Activated naive CD4-positive, alpha-beta T cell treated with Interleukin-2 at 50 U/mL for 16 hours (primary cell): ENCODE measurements at places on chromosomes 4 and X.
A peak's percentile ranks its signal among the peaks of the same experiment; 100 is the strongest.

DNA sequence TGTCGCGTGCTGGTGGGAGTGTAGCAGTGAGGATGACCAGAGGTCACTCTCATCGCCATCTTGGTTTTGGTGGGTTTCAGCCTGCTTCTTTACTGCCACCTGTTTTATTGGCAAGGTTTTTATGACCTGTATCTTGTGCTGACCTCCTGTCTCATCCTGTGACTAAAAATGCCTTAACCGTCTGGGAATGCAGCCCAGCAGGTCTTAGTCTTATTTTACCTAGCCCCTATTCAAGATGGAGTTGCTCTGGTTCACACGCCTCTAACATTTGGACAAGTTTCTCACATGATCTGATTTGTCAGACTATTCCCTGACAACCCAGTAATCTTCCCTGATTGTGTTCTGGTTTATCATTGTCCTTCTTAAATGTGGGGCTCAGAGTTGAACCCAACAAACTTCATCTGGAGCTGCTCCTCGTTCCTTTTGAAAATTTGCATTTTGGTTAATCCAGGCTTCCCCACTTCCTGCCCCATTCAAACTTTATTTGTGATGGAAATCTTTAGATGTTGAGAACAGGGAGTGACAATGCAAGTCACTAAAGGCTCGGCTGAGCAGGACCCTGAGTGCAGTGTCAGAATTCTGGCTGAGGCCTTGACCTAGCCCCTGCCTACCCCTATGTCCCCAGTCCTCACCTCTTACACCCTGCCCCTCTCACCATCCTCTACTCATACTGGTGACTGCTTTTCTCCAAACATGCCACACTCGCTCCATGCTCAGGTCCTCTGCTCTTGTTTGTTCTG, 226.8 kb downstream of the STIM2 start:
- DNase-seq, result no peak

DNA sequence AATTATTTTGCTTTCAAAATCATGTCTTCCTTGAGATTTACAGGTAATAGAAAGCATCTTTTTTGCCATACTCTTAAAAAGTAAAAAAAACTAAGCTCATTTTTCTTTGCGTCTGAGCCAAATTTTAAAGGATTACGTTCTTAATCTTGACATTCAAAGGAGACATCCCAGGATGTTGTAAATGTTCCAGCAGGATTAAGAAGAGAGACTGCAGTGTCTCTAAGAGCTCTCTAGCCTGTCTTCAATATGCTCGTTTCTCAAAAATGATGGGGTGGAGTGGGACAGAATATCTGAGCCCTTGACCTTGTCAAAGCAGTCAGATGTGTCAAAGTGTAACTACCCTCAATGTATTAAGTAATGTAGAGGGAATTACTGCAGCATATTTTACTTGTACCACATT, 363.3 kb downstream of the PCDH7 start:
- no peak for DNase-seq

DNA sequence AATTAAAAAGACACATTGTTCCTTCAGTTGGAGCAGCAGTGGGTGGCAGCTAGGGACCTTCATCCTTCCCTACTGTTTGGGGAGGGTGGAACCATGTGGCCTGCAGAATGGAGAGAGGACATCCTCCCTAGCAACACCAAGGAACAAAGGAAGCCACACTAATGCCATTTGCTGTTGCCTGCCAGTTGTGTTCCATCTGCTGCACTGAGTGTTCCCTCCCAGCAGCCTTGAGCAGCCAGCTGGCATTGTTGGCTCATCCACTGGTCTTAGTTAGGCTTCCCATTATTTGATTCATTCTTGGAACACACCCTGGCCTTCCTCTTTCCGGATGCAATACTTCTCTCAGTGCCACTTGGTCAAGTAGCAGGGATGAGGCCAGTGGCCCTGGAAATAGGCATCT, 25.0 kb upstream of the HMGB3 start:
- DNase-seq, result no peak

DNA sequence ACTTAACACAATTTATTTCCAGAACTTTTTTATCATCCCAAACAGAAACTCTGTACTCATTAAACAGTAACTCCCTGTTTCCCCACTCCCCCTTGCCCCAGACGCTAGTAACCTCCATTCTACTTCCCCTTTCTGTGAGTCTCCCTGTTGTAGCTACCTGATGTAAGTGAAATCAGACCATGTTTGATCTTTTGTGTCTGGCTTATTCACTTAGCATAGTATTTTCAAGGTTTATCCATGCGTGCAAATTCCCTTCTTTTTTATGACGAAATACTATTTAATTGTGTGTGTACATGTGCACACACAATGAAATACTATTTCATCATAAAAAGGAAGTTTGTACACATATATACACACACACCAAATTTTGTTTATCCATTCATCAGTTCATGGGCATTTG, 5.2 kb downstream of the PKD2 start:
- no peak for DNase-seq

DNA sequence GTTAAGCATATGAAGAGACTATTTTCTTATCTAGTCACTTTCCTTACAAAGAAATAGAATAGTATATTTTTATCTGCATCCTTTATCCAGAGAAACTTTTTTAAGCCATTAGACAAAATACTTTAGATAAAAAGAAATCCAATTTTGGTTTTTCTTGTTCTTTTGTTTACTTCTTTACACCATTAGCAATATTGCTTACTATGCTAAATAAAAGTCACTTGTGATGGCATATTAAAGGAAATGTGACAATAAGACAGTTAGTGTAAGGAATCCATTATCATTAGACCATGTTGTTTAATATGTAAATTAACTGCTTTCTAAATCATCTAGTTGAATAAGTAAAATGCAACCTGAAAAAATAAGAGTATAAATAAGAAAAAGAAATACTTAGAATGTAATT, 2582.7 kb downstream of the ARAP2 start:
- no peak for DNase-seq

DNA sequence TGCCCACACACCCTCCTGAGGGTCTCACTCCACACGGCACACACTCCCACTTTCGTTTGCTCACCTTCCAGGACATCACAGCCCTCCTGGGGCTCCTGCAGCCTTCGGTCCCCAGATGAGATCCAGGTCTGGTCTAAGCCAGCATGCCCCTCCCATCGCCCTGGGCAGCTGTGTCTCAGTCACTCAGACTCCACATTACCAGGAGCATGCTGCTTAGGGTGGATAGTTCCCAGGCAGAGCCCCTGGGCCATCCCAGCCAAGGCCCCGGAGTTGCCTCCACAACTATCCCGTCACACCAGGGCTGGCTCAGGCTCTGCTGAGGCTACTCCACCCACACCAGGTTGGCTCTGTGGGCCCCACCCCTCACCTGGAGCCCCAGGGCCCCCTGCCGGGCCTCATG, 50.4 kb upstream of the PSAPL1 start:
- DNase-seq, result no peak

DNA sequence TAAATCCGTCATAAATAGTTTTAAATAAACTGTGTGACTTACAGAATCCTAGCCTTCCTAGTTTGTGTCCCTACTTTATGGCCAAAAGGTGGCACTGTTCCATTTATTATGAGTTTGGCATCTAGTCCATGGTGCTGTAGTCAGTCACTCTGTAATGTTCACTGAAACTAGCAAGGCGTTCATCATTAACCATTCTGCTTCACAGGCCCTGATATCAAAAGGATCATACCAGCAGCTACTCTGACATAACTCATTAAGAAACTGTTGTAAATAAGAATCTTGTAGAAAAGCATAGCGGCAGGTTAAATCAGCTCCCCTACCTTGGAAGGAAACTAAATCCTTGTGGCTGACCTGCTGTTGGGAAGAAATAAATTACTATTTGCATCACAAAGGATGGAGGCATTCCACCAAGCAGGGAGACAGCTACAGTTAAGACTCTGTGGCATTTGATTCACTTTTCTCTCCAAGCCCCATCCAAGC, 919.6 kb upstream of the DIAPH2 start:
- DNase-seq, result no peak

DNA sequence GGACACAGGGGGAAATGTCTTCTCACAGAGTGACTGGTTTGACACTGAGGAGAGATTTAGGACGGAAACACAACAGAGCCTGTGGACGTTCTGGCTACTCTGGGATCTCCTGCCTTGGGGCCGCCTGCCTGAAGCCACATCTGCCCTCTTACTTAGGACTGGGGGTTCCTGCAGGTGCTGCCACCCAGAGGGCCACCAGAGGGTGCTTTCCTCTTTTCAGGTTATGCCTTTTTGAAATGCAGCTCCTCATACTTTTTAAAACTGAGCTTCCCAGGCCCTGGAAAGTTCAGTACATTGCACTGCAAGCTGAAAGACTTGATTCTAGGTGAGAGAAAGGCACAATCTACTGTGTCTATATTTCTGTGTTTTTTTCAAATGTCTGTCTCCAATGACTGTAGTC, 92.2 kb upstream of the PGRMC2 start:
- DNase-seq, result no peak

DNA sequence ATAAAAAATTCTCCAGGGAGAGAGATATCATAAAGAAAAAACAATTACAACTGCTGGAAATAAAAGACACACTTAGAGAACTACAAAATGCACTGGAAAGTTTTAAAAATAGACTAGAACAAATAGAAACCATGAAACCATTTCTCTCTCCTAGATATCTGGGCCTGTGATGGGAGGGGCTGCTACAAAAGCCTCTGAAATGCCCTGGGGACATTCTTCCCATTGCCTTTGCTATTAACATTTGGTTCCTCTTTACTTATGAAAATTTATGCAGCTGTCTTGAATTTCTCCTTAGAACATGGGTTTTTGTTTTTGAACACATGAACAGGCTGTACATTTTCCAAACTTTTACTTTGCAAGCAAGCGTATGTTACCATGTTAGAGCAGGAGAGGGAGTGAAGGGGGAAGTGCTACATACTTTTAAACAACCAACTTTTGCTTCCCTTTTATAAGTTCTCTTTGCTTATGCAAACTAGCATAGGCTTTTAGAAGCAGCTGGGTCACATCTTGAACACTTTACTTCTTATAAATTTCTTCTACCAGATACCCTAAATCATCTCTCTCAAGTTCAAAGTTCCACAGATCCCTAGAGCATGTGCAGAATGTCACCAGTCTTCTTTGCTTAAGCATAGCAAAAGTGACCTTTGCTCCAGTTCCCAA, 47.9 kb upstream of the PACRGL start:
- no peak for DNase-seq

- DNase-seq, result no peak
Observed at GRCh38 chrX:148929686-148930085, 429.3 kb downstream of the AFF2 start.

DNA sequence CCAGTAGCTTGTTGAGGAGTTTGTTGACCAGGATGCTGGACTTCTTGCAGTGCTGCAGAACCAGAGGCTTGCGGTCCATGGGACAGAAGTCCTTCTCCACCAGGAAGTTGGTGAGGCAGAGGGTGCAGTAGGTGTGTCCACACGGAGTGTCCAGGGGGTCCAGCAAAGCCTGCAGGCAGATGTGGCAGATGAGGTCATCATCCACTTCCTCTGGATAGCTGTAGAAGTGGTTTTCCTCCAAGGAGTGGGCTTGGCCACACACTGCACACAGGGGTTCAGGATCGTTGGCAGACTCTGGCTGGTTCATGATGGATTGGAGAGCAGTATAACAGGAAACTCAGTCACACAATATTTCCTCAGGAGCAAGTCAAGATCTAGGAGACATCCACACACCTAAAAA, 17.6 kb downstream of the LNX1 start:
- DNase-seq, result no peak

GRCh38 chrX:129041319-129041718, 482.0 kb downstream of the SMARCA1 start:
- no peak for DNase-seq

GRCh38 chrX:123157586-123157985, 26.5 kb upstream of the GRIA3 start:
- no peak for DNase-seq

GRCh38 chr4:120864969-120865368, 57.6 kb downstream of the PRDM5 start:
- no peak for DNase-seq

GRCh38 chr4:29310252-29310651, 1409.9 kb upstream of the PCDH7 start:
- no peak for DNase-seq

GRCh38 chr4:65880594-65880993, 210.3 kb upstream of the EPHA5 start:
- DNase-seq, result no peak

DNA sequence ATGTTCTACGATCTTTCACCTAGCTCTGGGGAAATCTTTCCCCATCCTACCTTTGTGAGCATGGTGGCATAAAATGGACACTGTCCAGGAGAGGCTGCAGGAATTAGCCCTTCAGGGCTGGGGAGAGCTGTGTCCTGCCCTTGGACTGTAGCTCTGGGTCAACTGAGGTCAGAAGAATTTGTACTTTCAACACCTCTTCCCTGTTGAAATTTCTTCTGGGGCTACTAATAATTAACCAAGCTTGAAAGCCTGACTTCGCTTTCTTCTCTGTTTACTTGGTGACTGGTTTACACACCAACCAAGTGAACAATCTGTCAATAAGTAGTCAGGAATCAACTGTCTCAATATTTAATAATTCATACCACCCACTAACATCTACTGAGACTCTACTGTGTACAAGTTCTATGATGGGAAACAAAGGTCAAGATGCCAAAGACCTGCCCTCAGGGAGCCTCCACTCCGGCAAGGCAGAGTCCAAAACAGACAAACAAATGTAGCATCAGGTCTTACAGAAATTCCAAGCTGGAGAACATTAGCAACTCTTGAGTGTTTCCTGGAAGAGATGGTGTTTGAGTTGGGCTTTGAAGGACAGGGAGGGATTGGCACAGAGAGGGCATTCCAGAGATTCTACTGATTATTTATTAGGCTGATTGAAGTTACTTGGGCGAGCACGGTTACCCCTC, 113.1 kb downstream of the ENPP6 start:
- DNase-seq, result no peak

DNA sequence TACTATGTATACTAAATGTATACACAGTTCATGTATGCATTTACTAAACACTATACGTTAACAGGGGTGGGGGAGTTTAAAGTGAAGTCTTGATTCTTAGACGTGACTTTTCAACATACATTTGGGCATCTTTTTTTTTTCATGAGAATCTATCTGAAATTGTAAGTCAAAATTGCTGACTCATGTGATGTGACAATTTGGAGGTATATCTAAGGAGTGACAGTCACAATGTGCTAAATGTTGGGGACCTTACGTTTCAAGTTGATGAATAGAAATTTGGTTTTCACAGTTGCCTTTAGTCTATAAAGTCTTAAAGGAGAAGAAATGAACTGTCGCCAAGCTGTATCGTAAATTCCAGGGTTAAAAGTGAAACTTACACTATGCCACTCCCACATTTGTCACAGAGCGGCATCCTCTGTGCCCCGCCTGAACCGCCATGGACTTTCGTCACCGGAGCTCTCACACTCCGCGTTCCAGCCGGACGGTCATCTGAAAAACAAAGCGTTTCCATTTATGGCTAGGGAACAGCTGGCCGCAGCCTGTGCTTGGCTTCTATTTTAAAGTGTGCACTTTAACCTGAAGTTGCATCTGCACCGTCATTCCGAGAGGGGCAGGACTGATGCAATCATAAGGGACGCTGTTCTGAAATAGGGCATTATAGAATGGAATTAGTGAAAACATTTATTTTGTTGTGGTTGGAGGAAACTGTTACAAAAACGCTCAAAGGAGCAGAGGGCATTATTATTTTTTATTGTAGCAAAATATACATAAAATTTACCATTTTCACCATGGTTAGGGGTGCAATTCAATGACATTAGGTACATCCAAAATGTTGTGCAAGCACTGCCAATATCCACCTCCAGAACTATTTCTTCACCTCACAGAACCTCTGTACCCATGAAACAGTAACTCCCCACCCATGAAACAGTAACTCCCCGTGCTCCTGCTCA, 30.9 kb downstream of the PDLIM3 start:
- no peak for DNase-seq

- DNase-seq, result peak; percentile 3
Observed at GRCh38 chrX:134990801-134991481, at the start of gene SMIM10. TSS of gene SMIM10 (plus strand) at chrX:134990991. CDS start at chrX:134991096, 105 bp downstream.

GRCh38 chr4:68373513-68373912, 23.6 kb upstream of the YTHDC1 start:
- DNase-seq, result peak; percentile 58
